ENCODE measurements at places on chromosomes 1 and 21. TPM values are rescaled to one million over a fixed set of nuclear protein-coding genes. Genes with fewer than 3 reads are reported as not detected.

- peak; percentile 45 for DNase-seq
These were observed 96.4 kb downstream of the C1orf21 start for GRCh38 chr1:184483101-184483683.

DNA sequence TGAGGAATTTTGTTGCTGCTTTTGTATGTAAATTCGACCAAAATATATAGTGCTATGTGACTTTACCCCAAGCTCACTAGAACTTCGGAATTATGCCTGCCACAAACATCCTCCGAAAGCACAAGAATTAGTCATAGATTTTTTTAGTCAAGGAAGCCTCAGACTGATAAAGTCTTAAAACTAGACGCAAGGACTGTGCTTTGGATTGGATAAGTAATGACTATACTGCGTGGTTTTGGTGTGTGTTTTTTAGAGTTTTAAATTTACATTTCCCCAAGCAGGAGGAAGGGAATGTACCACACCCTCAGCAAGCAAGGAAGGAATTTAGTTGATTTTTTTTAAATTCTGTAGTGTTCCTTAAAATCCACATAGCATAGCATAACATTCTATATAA lies 10.3 kb downstream of the WLS start:
- peak; percentile 67 for DNase-seq

Gene FAM131C
- total RNA-seq = 0.26 TPM

Gene GBP6
- not detected for total RNA-seq

Gene RLF
- 8.8 TPM for total RNA-seq

DNA sequence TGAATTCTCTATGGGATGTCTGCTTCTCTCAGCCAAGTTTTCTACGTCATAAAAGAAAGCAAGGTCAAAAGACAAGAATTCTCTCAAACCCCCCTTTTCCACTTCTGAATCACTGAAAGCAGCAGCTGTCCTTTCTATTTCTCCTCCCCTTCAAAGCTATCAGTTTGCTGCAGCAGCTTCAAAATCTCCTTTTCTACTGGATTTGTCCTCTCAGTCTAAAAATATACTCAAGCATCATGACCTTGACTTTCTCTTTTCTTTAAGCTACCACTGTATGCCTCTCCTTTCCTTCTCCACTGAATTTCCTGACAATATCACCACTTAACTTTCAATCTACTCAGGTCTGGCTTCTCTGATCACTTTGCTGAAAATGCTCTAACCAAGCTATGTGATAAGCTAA lies 1.9 kb downstream of the WDR64 start:
- DNase-seq = no peak

DNA sequence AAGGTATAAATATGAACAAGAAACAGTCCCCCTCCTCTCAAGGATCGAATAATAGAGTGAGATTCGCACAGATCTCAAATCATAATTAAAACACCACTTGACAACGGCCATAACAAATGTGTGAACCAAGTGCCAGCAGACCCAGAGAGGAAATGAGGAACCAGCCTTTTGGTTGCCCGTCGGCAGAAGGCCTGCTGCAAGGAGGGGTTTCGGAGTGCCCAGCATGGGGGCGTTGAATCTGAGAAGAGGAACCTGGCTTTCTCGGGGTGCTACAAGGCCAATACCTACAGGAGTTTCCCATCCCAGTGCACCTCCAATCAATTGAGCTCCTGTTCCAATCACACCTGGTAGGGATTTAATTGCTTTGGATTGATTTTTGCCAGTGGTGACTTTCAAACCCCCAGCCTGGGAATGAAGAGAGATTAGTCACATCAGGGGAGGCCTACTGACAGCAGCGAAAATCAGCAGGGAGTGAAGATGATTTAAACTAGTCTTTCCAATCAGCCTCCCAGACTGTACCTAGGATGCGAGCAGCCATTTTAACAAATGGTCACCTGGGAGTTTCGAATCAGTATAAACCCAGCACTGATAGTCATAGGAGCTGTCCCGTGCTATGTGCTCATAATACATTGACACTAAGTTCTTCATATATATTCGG lies 263.8 kb downstream of the KAZN start:
- no peak for DNase-seq

DNA sequence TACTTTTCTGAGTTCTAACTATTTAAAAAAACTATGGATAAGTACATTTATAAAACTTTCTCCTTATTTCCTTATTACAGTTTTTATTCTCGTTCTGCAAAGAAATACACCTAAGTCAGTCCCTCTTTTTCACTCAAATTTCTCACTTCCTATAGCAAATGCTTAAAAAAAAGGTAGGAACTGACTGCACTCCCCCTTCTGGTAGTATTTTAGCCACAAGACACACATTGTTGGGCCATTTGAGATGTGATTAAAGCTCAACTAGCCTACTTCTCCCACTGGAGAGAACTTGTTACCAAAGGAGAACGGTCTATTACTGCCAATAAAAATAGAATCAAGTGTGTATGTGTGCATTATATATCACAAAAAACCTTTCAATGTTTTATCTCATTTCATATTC lies 521.9 kb upstream of the PRMT6 start:
- DNase-seq = no peak

Gene TMIGD3
- total RNA-seq = not detected

GRCh38 chr1:25735956-25736529 lies 64.0 kb upstream of the SELENON start:
- no peak for DNase-seq

Gene OR10Z1
- total RNA-seq = not detected

DNA sequence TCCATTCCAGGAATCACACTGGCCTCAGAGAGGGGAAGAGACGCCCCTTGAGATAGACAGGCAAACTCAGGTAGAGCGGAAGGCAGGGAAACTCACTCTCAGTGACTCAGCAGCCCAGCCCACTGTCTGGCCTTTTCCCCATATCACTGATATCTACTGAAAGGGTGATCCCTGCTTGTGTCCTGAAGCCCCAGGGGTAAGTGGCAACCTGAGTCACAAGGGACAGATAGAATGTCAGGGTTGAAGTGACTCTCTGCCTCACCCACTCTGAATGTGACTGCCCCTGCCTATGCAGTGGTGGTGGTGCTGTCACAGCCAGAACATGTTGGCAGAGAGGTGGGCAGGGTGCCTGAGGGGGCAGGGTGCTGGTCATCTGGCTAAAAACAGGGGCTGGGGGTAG lies 157.5 kb upstream of the FGGY start:
- DNase-seq = no peak

- DNase-seq = no peak
These were observed 1.9 kb upstream of the MGST3 start for GRCh38 chr1:165629151-165629550.

DNA sequence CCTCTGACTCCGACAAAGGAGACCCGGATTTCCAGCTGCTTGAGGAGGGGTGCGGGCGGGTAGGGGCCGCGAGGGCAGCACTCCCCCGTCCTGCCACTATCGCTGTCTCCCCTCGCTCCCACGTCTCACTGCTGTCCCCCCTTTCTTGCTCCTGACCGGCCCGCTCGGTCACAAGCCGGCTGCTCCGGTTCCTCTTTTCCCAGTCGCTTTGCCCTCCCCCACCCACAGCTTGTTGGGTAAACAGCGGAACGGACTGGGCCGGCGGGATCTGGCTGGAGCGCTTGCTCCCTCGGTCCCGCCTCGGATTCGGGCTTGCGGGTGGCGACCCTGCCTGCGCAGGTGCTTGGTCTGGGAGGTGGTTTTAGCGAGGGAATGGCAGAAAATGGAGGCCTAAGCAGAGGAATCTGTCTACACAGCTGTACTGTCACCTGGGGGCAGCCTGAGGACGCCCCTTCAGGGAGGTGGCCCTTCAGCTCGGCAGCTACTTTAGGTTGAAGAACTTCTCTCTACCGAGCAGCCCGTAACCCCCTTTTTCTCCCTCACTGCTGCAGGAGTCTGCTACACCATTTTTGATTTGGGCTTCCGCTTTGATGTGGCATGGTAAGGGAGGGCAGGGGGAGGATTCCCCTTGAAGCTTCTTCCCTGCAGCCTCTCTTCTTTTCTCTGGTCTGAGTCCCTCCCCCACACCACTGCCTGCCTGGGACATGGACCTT lies 645 bp downstream of the ATP6V0B start:
- no peak for DNase-seq

Gene PPIAL4G
- total RNA-seq = not detected

DNA sequence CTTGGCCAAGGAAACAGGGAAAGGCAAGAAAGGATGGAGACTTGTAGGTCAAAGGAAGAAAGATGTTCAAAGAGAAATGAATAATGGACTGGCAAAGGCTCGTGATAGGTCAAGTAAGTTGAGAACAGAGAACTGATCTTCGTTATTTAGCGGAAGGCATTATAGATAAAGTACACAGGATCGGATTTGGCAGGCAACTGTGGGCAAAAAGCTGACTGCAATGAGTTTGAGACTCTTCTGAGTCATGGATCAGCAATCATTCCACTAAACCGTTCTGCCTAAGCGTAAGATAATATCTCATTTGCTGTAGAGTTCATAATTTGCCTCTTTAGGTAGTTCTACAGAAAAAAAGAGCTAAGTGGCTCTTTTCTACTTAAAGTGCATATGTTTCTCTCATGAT lies 34.1 kb downstream of the KRTAP21-3 start:
- no peak for DNase-seq

DNA sequence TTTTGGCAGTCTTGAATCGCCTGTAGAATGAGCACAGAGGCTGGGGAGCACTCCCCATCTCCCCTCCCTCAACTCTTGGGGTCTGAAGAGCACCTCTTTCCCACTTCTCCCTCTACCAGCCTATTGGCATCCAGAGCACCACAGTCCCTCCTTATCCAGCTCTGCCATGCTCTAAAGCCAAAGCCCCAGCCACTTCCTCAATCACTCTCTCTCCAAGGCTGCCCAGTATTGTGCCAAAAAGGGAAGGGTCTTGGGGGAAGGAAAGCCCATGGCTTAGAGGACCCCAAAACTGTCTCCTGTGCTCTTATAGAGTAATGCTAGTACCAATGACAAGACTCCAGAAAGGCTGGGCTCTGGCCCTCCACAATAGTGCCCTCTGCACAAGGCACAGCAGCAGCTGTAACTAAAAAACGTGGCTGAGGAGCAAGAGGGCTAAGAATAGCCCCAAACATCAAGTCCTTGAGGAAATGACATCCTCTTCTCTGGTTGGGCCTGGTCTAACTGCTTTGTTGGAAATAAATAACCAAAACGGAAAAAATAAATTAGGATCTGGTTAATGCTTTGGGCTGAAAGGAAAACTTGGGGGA lies 28.4 kb downstream of the SLC27A3 start:
- DNase-seq = no peak

Gene DAB1
- total RNA-seq = 0.24 TPM

DNA sequence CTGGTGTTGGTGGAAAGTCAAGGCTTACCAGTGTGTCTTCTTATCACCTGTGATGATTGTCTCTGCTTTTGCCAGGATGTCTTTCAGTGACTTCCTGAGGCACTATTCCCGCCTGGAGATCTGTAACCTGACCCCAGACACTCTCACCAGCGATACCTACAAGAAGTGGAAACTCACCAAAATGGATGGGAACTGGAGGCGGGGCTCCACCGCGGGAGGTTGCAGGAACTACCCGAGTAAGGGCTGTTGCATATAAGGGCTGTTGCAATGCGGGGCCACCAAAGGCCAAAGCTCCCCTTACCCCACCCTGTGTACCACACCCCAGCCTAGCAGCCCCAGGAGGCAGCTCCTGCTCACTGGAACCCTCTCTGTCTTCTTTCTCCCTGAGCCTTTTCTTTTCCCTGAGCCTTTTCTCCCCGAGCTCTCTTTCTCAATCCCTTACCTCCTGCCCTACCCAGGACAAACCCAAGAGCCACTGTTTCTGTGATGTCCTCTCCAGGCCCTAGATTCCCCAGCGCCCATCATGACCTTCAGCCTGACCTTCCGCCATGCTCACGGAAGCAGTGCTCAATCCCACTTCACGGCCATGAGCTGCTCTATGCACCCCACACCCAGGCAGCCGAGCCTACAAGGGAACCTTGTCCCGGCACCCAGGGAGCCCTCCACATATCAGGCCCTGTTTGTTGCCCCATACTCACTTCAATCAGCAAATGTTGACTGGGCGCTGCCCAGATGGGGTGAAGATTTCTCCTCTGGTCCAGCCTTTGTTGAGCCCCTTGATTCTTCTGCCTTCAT lies 40.6 kb downstream of the CAPN2 start:
- no peak for DNase-seq

DNA sequence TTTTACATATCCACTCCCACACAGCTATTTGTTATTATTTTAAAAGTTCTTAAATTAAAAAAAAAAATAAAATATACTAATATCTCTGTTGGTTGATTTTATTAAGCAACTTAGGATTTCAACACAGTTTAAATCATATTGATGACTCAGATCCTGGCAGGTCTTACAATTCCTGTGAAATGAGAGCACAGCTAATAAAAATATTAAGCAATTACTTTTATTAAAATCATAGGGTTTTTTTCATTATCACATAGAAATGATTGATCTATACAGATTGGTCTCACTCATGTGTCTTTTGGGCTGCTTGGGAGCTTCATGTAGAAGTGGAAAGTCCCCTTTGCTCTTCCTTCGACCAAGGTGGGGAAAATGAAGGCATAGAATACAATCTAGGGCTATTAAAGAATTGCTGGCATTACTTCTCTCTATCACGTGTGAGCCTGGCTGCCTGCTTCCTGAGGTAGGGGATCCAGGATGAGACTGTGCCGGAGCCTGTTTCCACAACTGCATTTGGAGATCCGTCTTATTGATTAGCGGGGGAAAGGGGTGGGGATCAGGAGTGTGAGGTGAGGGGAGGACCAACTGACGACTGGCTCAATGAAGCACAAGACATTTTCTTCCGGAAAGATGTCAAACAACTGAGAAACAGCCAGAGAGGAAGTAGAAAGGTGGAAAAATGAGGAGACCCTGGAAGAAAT lies 858.0 kb downstream of the USP25 start:
- DNase-seq = peak; percentile 47

DNA sequence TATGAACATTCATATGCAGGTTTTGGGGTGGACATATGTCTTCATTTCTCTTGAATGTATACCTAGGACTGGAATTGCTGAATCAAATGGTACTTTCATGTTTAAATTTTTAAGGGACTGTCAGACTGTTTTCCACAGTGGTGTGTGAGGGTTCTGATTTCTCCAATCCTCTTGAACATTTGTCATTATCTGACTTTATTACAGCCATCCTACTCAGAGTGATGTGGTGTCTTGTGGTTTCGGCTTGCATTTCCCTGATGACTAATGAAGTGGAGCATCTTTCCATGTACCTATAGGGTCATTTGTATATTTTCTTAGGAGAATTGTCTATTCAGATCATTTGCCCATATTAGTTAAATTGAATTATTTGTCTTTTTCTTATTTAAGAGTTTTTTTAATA lies 35.4 kb upstream of the ZNF281 start:
- DNase-seq = peak; percentile 69

GRCh38 chr1:65180977-65181376 lies 33.0 kb downstream of the AK4 start:
- no peak for DNase-seq

Gene GNAT2
- not detected for total RNA-seq

- DNase-seq = no peak
These were observed 2.4 kb downstream of the ELAPOR1 start for GRCh38 chr1:109116286-109116685.

GRCh38 chr1:165884690-165885304 lies 57.4 kb downstream of the UCK2 start:
- DNase-seq = no peak

DNA sequence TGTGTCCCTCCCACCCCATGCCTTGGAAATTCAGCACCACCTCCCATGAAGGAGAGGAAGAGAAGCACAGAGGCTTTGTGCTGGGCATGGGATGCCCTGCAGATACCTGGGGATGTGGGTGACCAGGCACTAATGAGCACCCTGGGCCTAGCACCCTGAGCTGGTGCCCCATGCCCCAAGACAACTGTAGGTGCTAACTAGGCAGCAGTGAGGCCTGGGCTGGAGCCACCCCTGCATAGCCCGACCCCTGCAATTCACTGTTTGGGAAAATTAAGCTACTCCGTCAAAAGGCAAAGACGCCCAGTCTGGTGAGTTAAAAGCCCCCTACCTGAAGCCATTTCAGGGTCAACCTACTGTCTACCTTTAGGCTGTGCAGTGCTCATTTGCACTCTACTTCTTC lies 5.4 kb downstream of the KCNA2 start:
- DNase-seq = no peak

Gene HAPLN2
- not detected for total RNA-seq
